ENCODE measurements at places on chromosomes 13 and 19.

- DNase-seq: no peak
These were observed 7.5 kb upstream of the ZNF350 start for GRCh38 chr19:51994048-51994644.

DNA sequence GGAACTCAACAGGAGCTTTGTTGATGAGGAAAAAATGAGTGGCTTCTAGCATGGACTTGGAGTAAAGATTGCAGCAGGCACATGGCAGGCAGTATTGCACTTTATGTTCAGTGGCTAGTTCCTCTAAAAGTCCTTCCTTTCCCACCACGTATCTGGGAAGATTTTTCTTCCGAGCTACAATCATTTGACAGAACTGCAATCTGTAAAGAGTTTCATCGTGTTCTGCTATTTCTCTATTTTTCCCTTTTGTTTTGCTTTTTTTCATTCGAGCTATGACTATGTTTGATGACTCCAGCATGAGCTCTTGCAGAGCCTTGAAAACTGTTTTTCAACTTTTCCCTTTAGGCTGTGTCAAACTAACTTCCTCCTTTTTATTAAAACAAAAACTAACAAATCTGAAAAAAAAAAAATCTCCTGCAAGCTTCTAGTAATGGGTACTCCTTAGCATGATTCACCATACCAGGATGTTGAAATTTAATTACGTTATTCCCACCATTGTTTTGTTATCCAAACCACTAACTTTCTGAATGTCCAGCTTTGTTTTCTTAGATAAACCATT lies 12.3 kb downstream of the CLDN10 start:
- DNase-seq: no peak

DNA sequence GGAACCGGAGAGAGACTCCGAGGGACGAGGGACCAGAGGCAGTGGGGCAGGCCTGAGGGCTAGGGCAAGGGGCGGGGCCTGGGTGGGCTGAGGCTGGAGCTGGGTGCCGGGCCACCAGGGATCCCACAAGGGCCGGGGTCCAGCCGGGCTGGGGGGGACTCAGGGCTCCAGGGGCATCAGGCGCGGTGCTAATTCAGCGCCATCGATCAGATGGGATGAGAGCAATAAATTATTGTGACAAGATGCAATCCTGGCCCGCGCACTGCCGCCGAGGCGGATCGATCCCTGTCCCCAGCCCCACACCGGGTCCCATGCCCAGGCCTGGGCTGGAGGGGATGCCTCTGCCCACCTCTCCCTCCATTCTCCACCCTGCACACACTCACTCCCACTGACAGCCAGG lies 5.7 kb downstream of the ERFL start:
- no peak for DNase-seq

GRCh38 chr13:31945202-31945961 lies 86.2 kb upstream of the FRY start:
- DNase-seq: no peak

GRCh38 chr19:34305221-34306083 lies 51.1 kb downstream of the GARRE1 start:
- no peak for DNase-seq

- no peak for DNase-seq
These were observed 4.4 kb downstream of the FTL start for GRCh38 chr19:48969276-48970138.

DNA sequence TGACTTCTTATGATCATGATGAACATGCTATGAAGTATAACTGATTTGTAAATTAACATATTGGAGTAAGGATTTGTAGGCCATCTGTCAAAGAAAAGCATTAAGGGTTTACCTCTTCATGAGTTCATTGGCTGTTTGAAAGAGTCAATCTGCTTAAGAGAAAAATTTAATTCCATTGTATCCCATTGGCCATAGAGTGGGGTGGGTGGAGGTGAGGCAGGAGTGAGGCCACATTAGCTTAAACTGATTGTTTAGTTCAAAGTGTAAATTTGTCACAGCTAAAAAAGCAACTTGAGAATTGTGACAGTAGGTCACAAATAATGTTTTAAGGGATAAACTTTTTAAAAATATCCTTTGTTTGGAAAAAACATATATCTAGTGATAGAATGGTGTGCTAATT lies 11.4 kb downstream of the GPR180 start:
- DNase-seq: no peak

- no peak for DNase-seq
These were observed 844 bp upstream of the RFX1 start for GRCh38 chr19:14006766-14007562.

DNA sequence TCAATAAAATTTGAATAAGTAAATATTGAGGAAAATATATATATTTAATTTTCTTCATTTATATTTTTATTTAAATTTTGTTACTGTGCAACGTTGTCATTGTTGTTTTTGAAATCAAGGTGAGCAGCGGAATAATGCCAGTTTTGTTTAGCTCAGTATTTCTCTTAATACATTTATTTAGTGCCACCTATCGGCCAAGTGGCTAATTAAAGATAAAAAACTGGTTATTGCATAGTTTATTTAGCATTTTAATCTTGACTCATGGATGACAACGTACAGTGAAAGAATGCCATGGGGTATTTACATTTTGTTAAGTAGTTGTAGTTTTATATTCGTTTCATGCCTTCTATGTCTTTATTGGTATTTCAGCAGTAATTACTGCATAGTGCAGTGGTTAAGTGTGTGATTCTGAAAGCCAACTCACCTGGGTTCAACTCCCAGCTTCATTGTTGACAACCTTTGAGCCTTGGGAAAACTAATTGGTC lies 265.9 kb downstream of the MYO16 start:
- peak; percentile 18 for DNase-seq

- no peak for DNase-seq
These were observed 110.6 kb downstream of the STARD13 start for GRCh38 chr13:33174931-33175330.

- no peak for DNase-seq
These were observed 463 bp downstream of the FGF21 start for GRCh38 chr19:48755787-48756186.

GRCh38 chr13:89584058-89584620 lies 1763.3 kb upstream of the MIR17HG start:
- no peak for DNase-seq

GRCh38 chr13:27349458-27349857 lies 75.0 kb upstream of the GTF3A start:
- no peak for DNase-seq

DNA sequence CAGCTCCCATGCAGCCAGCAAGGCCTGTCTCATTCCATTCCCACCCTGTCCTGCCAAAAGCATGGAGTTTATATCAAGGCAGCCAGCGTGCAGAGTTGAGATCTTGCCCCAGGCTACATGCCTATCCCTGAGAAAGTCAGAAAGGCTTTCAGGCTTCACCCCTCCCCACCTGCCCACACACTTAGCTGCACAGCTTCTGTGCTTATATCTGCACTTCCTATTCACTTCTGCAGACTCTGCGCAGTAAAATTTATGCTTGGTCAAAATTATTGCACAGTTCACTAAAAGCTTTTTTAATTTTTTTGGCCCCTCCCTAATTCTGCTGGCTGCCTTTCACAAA lies 12.5 kb upstream of the ZNF675 start:
- DNase-seq: no peak

GRCh38 chr13:113650275-113650674 lies 7.7 kb downstream of the ATP4B start:
- no peak for DNase-seq

- no peak for DNase-seq
These were observed 1.7 kb downstream of the HIF3A start for GRCh38 chr19:46298479-46299003.

DNA sequence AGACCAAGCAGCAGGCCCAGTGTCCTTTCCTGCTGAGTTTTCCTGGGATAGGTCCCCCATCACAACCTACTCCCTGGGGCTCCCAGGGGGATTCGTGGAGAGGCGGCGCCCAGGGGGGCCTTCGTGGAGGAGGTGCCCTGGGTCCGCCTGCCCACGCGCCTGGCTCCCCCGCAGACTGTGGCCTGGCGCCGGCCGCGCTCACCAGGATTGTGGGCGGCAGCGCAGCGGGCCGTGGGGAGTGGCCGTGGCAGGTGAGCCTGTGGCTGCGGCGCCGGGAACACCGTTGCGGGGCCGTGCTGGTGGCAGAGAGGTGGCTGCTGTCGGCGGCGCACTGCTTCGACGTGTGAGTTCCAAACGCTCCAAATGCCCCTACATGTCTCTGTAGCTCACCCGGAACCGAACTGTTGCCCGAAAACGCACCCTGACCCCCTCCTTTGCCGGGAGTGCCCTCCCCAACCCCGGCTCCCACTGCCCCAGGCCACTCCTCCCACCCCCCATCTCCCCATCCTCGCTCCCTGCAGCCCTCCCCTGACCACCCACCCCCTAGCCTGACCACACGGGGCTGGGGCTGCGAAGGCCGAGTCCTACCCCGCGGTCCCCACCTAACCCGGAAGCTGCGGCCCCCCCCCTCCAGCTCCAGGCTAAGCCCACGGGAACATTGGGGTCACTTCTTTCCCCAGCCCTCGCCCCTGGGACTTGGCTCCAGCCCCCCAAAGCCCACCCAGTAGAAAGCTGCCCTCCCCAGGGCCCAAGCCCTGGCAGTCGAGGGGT lies 3.3 kb downstream of the TIMM13 start:
- no peak for DNase-seq

DNA sequence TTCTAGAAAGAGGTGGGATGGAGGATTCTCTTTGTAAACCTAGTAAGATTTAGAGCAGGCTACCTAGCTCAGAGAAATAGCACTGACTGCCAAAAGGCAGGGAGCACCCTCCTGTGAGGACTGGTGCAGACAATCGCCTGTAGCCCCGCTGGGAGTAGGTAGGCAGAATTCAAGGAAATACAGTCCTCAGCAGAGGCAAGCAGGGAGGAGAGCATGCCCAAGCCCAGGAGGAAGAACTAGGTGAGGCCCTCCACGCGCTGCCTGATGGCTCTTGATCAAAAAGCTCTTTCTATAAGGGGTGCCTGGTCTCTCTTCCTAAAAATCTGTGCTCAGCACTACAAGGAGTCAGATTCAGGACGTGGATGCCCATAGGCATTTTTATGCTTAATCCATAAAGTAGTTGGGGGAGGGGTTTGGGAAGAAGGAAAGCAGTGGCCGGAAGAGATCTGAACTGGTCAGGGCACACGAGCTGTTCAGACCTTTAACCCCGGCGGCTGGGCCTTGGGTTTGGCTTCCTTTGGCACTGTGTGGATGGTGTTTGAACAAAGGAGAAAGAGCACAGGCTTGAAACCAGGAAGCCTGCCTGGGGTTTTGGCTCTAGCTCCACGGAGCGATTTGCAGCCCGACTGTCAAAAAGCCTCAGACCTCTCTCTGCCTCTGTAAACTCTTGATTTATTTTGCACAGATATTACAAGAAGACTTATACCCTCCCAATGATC lies 320.6 kb downstream of the FOXO1 start:
- no peak for DNase-seq

- DNase-seq: no peak
These were observed 122.5 kb downstream of the STK24 start for GRCh38 chr13:98454389-98454881.

- peak; percentile 97 for DNase-seq
These were observed 424 bp downstream of the FIZ1 start for GRCh38 chr19:55598719-55599467.

DNA sequence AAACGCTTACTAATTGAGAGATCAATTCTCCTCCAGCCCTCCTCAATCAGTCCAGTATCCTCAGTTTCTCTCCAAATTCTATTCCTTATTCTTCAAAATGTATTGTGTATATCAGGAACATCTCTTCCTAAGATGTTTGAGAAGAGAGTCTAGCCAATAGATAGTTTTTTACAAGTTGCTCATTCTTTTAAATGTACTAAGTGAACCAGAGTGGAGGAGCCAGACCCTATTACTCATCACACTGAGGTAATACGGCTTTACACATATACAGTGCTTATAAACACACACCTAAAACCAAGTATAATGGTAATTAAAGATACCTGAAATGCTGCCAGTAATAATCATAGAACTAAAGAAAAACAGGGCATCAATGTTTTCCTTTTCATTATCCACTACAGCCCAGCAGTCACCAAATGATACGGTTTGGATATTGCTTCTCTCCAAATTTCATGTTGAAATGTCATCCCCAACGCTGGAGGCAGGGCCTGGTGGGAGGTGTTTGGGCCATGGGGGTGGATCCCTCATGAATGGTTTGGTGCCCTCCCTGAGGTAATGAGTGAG lies 45.2 kb upstream of the HMGB1 start:
- DNase-seq: no peak

DNA sequence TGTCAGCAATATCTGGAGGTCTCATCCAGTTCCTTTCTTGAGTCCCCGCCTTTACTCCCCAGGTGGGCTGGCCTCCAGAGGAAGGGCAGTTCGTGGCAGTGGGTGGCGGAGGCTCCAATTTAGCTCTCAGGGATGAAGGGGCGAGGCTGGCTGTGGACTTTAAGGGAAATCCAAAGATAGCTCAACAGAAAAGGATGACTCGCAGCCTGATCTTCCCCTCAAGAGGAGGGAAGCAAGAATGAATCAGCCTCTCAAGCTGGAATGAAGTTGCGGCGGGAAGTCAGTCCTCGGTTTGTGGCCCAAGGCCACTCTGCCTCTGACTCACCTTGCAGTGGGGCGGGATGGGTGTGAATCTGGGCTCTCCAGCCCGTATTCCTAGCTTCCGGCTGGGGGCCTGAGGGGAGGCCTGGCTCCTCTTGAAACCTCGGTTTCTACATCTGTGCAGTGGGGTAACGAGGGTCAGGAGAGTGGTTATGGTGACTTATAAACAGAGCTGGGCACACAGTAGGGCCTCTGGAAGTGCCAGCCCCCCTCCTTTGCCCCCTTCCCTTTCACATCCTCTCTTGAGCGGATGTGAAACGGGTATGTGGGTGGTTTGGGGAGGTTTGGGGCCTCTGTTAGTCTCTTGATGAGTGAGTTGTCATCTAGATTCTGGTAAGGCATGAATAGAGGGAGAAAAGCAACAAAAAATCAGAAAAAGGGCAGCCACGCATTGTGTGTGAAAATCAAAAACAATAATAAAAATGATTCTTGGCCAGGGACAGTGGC lies 10.5 kb upstream of the SMG9 start:
- DNase-seq: peak; percentile 97

GRCh38 chr13:47216176-47216822 lies 319.4 kb upstream of the HTR2A start:
- no peak for DNase-seq

DNA sequence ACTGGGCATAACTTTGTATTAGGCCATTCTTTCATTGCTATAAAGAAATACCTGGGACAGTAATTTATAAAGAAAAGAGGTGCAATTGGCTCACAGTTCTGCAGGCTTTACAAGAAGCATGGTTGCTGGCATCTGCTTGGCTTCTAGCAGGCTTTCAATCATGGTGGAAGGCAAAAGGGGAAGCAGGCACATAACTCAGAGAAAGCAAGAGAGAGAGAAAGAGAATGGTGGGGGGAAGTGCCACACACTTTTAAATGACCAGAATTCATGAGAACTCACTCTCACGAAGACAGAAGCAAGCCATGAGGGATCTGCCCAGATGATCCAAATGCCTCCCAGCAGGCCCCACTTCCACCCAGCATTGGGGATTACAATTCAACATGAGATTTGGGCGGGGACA lies 179.7 kb downstream of the SPRY2 start:
- DNase-seq: no peak

GRCh38 chr13:27437126-27437525 lies 12.7 kb downstream of the GTF3A start:
- DNase-seq: no peak

- no peak for DNase-seq
These were observed 6.9 kb upstream of the OVOL3 start for GRCh38 chr19:36103842-36104552.
